ENCODE measurements at places on chromosomes 12 and 14. TPM values are rescaled to one million over a fixed set of nuclear protein-coding genes. Genes with fewer than 3 reads are reported as not detected.

Gene REP15
- 6.6 TPM for total RNA-seq

Gene DAO
- not detected for total RNA-seq

Gene RTN1
- 17.8 TPM for total RNA-seq

Gene SMOC1
- total RNA-seq, result 2.9 TPM

Gene IL31
- total RNA-seq, result not detected

Gene NUAK1
- total RNA-seq, result 37.7 TPM

Gene BATF
- total RNA-seq, result 2.6 TPM

Gene CLEC4C
- not detected for total RNA-seq

Gene ITGA7
- 747 TPM for total RNA-seq

Gene SERPINA5
- total RNA-seq, result 2.3 TPM

Gene KLHL33
- total RNA-seq, result 0.39 TPM

Gene MMAB
- 17.8 TPM for total RNA-seq

Gene ACVRL1
- total RNA-seq, result 53.6 TPM

Gene SLC39A5
- not detected for total RNA-seq

Gene KIF26A
- total RNA-seq, result 4.6 TPM

- no peak for DNase-seq
Observed at GRCh38 chr14:30560581-30560980, 1.6 kb downstream of the G2E3 start.

DNA sequence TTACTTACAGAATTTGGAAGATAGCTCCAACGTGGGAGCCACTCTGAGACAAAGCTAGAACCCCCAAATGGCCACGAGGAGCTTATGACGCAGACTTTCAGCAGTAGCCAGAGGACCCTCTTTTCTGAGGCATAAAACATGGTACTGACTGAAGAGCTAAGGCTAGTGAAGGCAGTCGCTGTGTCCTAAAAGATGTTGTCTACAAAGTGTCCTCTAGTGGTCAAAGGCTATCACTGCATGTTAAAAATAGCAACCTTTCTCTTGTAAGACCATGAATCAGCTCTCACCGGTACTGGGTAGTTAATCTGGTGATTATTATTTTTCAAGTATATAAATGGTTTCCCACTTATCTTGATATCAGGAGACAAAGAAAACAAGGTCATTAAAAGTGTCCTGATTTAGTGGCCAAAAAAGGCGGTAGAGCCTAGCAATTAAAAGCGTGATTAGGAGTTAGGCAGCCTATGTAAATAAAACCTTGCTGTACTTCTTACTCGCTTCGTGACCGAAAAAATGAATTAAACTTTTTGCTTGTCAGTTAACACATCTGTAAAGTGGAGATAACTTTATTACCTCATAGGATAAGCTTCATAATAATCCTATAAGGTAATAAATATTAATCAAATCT, 47.0 kb upstream of the LGR5 start:
- DNase-seq, result no peak

GRCh38 chr14:66746316-66747006, 238.5 kb downstream of the GPHN start:
- DNase-seq, result no peak

GRCh38 chr14:97443412-97443811, 646.2 kb downstream of the VRK1 start:
- no peak for DNase-seq

- no peak for DNase-seq
Observed at GRCh38 chr12:68750506-68750905, 4.5 kb downstream of the SLC35E3 start.

DNA sequence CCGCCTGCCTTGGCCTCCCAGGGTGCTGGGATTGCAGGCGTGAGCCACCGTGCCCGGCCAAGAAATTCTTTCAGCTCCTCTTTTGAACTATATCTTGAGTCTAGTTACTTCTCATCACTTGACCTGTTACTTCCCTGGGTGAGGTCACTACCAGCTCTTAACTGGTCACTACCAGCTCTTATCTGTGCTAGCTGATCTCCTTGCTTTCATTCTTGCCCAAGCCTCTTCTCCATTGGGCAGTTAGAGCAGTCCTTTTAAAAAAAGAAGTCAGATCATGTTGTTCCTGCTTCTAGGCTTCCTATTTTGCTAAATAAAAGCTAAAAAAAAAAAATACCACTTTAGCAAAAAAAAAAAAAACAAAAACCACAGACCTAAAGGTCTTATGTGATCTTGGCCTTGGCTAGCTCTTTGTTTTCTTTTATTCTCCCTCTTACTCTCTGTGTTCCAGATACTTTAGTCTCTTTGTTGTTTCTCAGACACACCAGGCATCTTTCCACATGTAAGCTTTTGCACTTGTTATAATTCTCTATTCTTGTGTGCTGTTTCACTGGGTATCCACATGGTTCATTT, 63.5 kb downstream of the RAD51B start:
- no peak for DNase-seq

- no peak for DNase-seq
Observed at GRCh38 chr12:128266541-128267130, 334 bp upstream of the TMEM132C start.

- no peak for DNase-seq
Observed at GRCh38 chr14:89892953-89893352, 61.6 kb downstream of the EFCAB11 start.

GRCh38 chr12:121590476-121591143, 9.8 kb upstream of the KDM2B start:
- DNase-seq, result no peak

- DNase-seq, result no peak
Observed at GRCh38 chr14:44462381-44462780, 44.7 kb downstream of the FSCB start.

DNA sequence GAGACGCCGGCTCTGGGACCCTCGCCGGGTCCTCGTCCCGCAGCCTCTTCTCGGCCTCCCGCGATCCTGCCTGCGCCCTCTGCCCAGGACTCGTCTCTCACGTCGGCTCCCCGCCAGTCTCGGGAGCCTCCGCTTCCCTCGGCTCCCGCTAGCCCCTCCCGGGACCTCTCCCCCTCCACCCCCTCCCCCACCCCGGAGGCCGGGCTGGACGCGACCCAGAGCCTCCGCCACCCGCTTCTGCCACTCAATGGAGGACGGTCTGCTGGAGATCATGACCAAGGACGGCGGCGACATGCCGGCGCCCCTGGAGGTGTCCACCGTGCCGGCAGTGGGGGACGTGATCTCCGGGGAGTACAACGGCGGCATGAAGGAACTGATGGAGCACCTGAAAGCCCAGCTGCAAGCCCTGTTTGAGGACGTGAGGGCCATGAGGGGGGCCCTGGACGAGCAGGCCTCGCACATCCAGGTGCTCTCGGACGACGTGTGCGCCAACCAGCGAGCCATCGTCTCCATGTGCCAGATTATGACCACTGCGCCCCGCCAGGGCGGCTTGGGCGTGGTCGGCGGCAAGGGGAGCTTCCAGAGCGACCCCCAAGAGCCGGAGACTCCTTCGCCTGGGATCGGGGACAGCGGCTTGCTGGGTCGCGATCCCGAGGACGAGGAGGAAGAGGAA, 568 bp downstream of the CCDC184 start:
- DNase-seq, result no peak

- no peak for DNase-seq
Observed at GRCh38 chr12:105944628-105945027, 194.1 kb downstream of the NUAK1 start.

DNA sequence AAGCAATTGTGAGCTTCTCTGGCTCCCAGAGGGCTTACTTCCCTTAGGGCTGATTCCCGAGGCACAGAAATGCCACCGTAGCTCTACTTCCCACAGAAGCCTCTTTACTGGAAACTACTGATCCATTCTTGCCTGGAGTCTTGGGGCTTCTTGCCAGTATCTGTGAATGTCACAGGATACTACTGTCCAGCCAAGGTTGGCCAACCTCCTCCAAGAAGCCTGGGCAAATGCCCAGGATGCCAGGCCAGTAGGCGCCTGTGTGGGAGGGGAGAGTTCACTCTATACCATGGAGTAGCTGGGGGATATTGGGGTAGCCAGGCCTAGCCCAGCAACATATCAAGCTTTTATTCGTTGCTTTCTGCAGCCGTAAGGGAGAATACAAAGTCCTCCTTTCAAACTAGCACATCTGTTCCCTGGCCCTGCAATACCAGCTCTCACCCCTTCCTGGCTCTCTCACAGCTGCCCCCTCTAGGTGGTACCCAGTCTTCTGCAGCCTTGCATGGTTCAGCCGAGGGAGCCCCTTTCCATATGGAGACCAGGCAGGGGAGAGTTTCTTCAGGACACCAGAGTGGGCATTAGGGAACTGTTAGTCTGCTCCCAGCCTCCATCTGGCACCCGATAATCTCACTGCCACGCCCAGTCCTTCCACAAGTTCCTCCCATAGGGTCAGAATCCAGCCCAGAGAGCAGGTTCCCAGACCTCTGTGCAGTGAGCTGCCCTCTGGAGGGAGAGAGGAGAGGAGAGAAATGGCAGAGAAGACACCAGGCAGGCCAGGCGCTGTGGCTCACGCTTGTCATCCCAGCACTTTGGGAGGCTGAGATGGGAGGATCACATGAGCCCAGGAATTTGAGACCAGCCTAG, 24.3 kb upstream of the PLEK2 start:
- DNase-seq, result no peak

DNA sequence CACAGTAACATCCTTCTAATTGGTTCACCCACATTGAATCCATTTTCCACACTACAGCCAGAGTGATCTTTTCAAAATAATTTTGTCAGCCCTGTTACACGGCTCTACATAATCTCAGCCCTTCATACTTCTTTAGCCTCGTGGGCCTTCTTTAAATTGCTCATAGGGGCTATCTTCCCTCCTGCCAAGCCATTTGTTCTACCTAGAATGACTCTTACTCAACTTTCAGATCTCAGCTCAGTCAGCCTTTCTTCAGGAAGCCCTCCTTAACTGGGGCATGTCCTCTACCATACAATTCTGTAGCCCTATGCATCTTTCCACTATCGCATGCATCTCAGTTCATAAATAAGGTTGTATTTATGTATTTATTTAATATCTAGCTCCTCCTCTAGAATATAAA, 39.7 kb downstream of the CEP128 start:
- DNase-seq, result no peak

- no peak for DNase-seq
Observed at GRCh38 chr12:119624966-119625365, 31.4 kb downstream of the TMEM233 start.

- DNase-seq, result no peak
Observed at GRCh38 chr14:59313144-59313651, 124.7 kb downstream of the DAAM1 start.

DNA sequence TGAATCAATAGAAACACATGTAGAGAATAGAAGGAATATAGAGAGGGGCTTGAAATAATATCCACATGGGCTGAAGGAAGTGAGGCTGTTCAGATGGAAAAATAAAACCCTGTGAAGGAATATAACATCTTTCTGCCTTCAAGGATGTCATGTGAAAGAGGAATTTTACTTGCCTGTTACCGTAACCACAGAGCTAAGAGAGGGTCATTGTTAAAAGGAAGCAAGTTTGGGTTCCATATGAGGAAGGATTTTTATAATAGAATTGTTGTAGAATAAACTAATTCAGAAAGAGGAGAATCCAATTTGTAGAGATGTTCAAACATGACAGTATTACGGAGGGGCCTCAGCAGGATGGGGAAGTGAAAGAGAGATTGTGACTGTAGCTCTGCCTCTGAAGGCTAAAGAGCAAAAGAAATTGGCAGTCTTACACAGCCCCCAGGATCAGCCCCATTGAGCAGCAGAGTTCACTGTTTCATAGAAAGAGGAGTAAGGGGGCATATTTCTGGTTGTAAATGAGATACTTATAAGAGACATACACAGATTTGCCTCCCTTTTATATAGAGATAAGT, 41.8 kb upstream of the PTPRR start:
- DNase-seq, result no peak

DNA sequence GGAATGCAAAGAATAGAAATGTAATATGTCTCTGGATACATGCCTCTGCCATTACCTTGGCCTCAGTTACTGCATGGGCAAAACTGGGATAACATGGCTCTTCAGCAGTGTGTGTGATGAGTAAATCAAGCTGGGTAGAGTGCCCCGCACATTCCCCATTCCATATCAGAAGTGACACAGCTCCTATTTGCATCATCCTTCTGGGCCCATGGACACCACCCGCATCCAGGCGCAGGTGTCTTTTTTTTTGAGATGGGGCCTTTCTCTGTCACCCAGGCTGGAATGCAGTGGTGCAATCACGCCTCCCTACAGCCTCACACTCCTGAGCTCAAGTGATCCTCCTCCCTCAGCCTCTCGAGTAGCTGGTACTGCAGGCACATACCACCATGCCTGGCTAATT, 31.6 kb downstream of the KRT76 start:
- DNase-seq, result no peak

DNA sequence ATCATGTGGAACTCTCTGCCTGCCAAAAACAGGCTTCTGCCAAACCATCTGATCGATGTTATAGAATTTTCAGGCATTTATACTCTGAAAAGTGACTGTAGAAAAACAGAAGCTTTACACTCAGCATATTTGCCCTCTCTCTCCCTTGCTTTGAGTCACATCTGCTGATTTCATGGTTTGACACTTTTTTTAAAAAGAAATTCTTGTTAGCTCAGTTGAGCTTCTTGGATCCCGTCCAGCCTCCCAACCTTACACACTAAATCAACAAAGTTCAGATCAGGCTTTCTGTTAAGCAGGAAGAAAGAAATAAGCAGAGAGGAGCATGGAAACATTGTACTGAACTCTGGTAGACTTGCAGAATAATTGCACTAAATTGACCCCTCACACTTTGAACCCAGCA, 193.6 kb upstream of the SEL1L start:
- peak; percentile 64 for DNase-seq

- no peak for DNase-seq
Observed at GRCh38 chr12:68675101-68675842, 11.5 kb upstream of the NUP107 start.

DNA sequence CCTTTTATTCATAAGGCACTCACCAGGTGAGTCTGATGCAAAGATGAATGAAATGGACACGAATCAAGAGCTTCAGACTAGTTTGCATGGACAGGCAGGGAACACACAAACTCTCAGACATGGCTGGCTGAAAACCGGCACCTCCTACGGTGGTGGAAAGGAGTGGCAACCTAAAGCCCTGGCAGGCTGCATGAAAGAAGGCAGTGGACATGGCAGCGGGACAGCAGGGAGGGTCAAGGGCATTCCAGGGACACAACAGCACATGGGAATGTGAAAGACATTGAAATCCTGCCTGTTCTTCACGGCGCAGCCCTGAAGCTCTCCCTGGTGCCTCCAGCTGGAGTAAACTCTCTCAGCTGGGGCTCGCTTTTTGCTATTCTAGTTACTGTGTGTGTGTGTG, 16.6 kb upstream of the LRTM2 start:
- peak; percentile 34 for DNase-seq

GRCh38 chr12:94957006-94957405, 46.5 kb downstream of the NDUFA12 start:
- no peak for DNase-seq

GRCh38 chr14:72629534-72629933, 264.4 kb downstream of the DPF3 start:
- DNase-seq, result no peak

DNA sequence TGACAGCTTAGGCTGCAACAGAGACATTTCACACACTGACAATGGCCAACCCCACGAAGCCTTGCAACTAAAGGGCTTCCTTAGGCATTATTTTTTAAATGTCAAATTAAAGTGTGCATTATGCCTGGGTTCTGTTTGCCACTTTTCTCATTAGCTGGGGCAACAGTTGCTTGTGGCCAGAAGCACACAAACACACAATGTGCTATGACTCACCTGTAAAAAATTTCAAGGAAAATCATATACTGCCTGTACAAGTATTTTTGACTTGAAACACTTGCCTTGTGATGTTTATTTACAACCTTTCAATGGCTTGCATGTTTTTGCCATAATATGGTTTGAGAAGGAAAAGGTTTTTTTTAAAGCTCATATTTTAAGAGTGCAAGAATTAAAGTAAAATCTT, 1.9 kb downstream of the NTN4 start:
- DNase-seq, result no peak

All from aorta (tissue), 5 donors.